ENCODE measurements at places on chromosomes 12 and 14. TPM values are rescaled to one million over a fixed set of nuclear protein-coding genes. Genes with fewer than 3 reads are reported as not detected.

The SPX gene
- total RNA-seq, result 18.5 TPM

DNA sequence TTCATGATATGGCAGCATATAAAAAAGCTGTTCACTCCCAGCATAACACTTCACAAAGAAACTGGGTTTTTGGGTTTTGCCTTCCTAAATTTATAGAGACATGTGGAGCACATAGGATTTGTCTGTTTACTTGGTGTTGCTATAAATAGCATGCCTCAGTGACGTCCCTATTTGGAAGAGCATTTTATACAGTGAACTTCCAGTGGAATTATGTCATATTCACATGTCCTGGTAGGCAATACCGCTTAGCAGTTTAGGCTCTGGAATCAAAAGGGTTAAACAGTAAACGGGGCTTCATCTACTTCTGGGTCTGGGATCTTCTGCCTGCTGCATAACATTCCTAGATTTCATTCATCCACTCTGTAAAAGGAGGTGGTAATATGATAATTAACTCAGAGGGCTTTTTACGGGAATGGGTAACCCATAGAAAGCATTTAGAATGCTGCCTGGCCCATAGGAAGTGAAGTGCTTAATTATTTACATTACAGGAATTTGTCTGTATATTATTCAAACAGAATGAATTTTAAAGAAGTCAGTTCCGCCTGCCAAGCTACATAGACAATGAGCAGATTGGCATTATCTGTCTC, 396.1 kb downstream of the TMTC2 start:
- H3K27ac ChIP-seq, result no peak overlapping the region
- peaks cover 9% of the 10 kb centered on the region for H3K4me1 ChIP-seq
- H3K27me3 ChIP-seq, result no peaks in the 10 kb centered on the region
- no peak overlapping the region for H3K4me3 ChIP-seq

The SLC25A47 gene
- total RNA-seq, result not detected

DNA sequence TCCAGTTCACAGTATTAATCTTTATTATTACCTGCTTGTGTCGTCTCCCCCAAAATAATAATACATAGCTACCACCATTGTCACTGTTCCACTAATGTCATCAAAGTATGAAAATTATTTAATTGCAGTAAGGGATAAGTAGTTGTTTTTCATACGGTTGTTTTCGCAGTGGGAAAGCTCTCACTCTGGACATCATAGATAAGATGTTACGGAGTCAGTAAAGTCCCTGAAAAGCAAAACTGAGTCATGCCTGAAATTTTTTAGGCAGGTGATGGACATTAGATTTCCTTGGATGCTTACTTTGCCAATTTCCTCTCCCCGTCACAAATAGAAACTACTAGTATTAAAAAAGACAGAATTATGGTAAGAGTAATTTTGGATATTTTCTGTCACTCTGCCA, 13.2 kb downstream of the PNP start:
- H3K36me3 ChIP-seq, result peaks cover 2% of the 10 kb centered on the region
- H3K27me3 ChIP-seq, result no peaks in the 10 kb centered on the region
- no peak overlapping the region for H3K4me3 ChIP-seq
- no peak for DNase-seq
- no peak overlapping the region for H3K27ac ChIP-seq

- DNase-seq, result no peak
- no peaks in the 10 kb centered on the region for H3K4me1 ChIP-seq
- H3K27me3 ChIP-seq, result no peaks in the 10 kb centered on the region
- H3K4me3 ChIP-seq, result no peak overlapping the region
Measured at GRCh38 chr14:76126076-76126475, 25.6 kb upstream of the GPATCH2L start.

DNA sequence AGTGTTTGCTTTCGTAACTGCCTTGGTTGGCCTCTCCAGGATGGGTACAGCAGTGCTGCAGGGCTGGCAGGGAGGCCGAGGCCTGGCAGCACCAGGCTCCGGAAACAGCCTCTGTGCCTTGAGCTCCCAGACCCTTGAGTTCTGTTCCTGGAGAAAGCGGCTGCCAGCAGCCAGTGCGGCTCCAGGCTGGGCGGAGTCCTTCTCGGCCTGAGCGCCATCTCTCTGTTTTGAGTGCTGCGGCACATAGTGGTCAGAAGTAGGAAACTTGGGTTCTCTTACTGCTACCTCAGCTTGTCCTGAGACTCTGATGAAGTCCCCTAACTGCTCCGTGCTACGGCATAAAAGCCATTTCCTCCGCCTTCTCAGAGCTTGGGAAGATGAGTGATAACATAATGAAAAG, 65.9 kb downstream of the KCNA1 start:
- H3K36me3 ChIP-seq, result no peaks in the 10 kb centered on the region
- no peaks in the 10 kb centered on the region for H3K27me3 ChIP-seq
- no peak overlapping the region for H3K4me3 ChIP-seq
- H3K27ac ChIP-seq, result no peak overlapping the region
- H3K4me1 ChIP-seq, result no peaks in the 10 kb centered on the region

The HOXC9 gene
- total RNA-seq, result not detected
